ENCODE measurements at places on chromosomes 6 and 20. TPM values are rescaled to one million over a fixed set of nuclear protein-coding genes. Genes with fewer than 3 reads are reported as not detected.

The BACH2 gene
- total RNA-seq, result 1.5 TPM

The ZNF322 gene
- 12.9 TPM for total RNA-seq

The NRSN1 gene
- not detected for total RNA-seq

The NKAPL gene
- total RNA-seq, result 4.5 TPM

GRCh38 chr20:278181-278580 lies 12.4 kb downstream of the C20orf96 start:
- DNase-seq, result no peak

DNA sequence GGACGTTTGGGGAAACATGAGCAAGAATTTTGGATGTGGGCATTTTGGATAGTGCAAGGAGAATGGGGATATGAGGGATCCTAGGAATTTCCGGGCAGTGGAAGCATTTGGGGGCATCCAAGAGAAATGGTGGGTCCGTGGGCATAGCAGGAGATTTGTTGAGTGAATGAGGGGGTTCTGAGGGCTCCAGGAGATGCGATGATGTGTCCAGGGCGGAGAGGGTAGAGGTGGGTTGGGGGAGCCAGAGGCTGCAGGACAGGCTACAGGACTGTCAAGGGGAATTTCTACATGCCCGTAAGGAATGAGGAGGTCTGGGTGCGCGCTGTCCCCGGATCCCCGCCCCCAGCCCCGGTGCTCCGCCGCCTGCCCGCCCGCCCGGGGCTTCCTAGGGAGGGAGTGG lies 364 bp downstream of the FRS3 start:
- no peak for DNase-seq

The MAP1LC3A gene
- total RNA-seq, result 110 TPM

Data from left ventricle myocardium inferior (tissue), 1 donor.